ENCODE measurements at places on chromosomes 13 and 19. TPM values are rescaled to one million over a fixed set of nuclear protein-coding genes. Genes with fewer than 3 reads are reported as not detected.
A peak's percentile ranks its signal among the peaks of the same experiment; 100 is the strongest.

DNA sequence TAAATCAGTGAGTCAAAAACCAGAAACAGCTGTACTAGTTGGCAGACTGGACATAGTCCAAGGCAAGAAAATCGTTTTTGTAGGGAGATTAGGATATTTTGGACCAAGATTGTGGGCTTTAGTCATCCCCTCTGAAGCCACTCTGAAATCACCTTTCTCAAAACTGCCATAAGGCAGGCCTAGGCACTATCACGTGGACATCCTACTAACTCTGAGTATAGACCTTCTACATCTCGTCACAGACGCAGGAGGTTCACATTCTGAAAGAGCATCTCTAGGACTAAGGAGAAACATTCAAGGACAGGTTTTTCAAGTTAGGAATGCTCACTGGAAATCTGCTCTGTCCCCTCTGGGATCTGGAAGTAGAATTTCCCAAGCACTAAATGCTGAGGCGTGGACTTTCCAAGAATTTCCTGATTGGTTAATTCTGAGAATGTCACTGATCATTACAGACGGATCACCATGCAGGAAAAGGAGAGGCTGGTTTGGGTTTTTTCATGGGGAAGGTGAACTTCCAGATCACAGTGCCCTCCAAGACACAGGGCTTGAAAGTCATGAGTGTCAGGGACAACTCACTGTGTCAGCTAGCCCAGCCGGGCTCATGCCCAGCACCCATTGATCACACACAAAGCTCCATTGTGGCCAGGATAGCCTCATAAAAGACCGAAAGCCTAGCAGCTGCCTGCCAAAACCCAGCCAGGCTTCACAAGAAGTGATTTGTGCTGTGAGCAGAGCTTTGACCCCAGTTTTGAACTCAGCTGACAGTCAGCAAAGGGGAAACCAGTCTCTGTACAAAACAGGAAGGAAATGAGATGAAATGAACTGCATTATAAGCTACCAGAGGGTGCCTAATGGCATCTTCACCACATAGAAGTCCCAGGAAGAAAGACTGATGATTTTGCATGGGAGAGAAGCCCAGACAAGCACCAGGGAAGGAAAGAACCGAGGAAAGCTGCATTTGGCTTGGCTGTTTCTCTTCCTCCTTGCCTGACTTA, 2.7 kb upstream of the RUBCNL start:
- DNase-seq, result peak; percentile 37

DNA sequence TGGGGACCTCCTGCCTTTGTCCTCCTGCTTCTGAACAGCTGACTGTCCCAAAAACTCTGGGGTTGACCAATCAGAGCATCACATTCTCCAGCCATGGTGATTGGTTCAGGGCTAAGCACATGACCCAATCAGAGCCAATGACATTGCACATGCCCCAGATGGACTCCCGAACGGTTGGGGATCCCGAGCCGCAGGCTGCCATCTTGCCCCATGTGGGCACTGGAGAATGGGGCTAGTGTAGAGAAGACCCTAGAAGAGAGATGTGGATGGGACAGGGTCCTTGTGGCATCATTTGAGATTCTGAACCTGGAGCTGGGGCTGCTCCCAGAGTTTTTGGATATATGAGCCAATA, 31.3 kb upstream of the PEPD start:
- no peak for DNase-seq

DNA sequence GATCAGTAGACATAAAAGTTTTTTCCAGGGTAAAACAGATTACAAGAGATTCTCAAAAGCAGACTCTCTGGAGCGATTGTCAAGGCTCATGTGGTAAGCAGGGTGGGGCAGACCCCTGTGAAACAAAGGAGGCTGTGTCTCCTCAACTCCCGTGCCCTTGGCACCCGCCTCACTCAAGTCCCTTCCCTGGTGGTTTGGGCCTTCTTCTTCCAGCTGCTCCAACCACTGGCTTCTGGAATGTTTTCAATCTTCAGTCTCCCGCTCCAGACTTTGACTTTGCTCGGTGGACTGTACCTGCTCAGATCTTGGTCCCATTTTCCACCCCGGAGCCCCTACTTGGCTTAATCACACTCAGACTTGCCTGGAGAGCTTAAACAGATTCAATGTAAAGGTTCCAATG, 74.8 kb upstream of the STK24 start:
- no peak for DNase-seq

DNA sequence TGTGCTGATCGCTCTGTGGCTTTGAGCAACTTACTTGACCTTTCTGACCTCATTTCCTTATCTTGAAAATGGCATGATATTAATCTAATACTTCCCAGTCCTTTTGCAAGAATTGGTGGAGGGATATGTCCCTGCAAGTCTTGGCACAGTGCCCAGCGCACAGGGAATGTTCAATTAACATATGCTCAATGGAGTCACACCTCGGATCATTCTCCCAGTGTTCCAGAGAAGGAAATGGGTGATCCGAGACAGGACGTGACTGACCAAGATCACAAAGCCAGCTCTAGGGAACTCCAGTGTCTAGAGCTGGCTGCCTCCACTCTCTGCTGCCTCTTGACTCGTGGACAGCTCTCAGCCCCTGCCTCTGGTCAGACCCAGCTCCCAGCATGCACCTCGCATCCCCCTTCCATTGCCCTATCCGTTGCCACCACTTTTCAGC, 3.6 kb downstream of the CDC42EP5 start:
- DNase-seq, result peak; percentile 23

GRCh38 chr13:39603424-39603947, 493 bp upstream of the LHFPL6 start:
- no peak for DNase-seq

DNA sequence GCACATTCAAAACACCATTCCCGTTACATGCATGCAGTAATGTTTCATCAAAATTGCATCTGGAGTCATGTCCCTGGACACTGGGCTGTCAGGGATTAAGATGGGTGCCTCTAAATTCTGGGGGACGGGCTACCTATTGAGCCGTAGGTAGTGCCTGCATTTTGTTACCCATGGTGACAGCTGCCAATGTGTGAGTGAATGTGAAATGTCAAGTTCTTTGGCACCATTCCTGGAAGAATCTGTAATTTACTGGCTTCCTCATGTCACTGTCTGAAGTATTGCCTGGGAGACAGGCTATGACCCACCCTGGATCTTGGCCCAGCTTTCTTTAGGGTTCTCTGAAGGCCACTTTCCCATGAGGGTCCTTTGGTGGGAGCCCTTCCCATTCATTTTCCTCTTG, 266.1 kb downstream of the TSHZ3 start:
- DNase-seq, result no peak

DNA sequence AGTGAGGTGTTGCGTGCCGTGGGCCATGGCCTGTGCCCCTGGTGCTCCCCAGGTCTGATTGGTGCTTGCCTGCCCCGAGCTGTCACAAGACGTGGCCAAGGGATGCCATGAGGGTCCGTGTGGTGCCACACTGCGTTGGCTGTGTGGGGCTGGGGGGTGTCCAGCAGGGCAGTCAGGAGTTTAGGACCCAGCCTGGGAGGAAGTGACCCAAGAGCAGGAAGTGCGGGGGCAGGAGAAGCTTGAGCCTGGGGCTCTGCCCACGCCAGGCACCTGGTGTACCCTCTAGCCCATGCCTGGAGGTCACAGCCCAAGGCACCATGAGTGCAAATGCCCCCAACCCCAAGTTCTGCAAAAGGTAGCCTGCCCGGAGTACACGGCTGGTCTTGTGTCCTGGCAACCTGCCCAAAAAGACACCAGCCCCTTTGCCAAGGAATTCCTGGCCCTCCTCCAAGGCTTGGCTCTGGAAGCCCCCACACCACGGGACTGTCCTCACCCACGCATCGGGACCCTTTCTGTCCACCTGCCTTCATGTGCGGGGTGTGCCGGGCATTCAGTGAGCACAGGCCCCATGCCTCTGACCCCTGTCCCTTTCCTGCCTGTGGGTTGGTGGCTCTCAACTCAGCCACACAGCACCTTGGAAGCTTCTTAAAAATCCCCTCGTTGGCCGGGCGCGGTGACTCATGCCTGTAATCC, 24.9 kb downstream of the MPND start:
- no peak for DNase-seq

DNA sequence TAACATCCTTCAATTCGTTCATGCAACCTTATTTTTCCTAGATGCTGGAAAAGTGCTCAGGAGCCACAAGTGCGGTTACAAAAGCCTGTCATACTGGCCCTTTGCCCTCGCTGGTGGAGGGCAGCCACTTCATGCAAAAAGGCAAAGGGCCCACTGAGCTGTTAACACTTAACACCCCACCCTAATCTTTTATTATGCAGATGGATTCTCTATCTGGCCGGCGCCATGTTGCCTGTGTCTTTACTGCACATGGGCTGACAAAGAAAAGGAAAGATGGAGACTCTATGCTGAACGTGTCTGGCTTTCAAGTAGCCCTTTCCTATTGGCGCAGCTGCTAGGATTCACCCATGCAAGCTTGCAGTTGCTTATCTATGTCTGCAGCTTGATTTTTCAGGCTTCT, 10.8 kb downstream of the OR7D2 start:
- no peak for DNase-seq

- no peak for DNase-seq
These were observed 55.1 kb downstream of the LMO7 start for GRCh38 chr13:75691183-75691582.

- DNase-seq, result no peak
These were observed 56.4 kb upstream of the MIR17HG start for GRCh38 chr13:91291078-91291477.

DNA sequence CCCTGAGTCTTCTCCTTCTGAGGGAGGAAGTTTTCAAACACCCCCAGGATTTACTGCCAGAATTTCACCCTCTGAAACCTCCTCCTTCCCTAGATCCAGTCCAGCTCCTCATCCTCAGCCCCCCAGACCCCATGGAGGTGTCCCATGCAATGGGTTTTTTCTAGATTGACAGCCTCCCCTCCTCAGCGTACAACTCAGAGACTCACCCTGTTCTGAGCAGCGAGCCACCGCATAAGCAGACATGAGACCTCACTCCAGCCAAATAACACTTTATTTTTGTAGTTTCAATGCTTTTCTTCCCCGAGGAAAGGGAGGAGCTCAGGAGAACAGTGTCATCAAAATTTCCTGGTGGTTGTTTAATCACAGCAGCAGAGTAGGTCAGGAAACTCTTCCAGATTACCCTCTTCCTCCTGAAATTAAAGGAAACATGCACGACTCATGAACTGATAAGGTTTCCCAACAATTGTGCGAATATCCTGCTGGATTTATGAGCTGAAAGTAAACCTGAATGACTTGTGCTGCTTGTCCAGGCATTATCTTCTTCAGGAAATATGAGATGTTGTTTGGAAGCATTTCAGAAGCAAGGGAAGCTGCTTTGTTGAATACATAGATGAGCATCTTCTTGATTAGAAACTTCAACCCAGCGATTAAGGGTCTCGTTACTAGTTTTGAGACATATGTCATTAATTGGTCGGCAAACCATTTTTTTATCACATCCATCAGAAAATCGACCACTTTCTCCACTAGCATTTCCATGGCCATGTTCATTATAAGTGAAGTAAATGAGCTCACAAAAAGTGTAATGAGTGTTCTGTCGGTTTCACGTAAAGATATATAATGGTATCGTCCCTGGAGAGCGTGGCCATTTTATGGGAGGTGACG, 36.2 kb downstream of the ERICH4 start:
- peak; percentile 32 for DNase-seq

GRCh38 chr19:19459707-19460251, 54.3 kb downstream of the GATAD2A start:
- DNase-seq, result peak; percentile 28

GRCh38 chr13:30718661-30719524, 16.4 kb upstream of the ALOX5AP start:
- DNase-seq, result no peak

GRCh38 chr13:113454936-113455335, 1.6 kb upstream of the ADPRHL1 start:
- DNase-seq, result no peak

- no peak for DNase-seq
These were observed at the start of gene UNC13A for GRCh38 chr19:17687857-17688784. Gene UNC13A, minus strand, starts transcription at chr19:17688354. Its CDS starts 155 bp downstream, at chr19:17688199.

DNA sequence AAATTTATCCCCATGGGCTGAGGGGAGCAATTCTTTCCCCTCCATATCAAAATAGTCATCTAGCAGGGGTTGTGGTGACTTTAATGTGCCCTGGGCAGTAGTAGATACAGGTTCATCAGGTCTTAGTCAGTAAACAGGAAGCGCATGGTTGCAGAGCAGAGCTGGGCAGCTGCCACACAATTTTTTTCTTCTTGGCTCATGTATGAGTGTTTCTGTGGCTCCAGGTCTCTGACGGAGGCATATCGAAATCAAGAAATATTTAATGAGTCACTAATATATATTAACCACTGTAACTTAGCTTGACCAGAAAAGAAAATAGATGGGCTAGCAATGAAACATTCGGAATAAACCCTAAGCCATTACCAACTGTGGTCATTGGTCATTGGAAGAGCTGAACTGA, 68.4 kb upstream of the UBL3 start:
- DNase-seq, result no peak

GRCh38 chr19:4101496-4101770, 22.5 kb downstream of the MAP2K2 start:
- DNase-seq, result no peak

GRCh38 chr19:16198370-16198651, 600 bp downstream of the AP1M1 start:
- no peak for DNase-seq

GRCh38 chr19:10655457-10656312, 1.5 kb downstream of the ILF3 start:
- no peak for DNase-seq

DNA sequence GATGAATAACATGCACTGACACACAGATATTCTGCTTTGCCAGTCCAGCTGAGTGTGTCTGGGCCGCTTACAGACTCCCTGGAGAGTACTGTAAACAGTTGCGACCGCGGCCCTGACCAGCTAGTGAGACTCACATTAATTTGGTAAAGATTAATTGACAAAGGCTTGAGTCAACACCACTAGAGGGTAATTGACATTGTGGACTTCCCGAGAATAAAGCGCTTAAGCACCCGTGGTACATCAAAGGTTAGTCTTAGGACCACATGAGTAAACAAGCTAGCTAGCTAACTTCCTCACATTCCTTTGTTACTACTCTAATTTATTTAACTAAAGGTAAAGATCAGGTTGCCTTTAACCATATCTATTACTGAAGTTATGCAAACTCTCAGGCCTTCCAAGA, 624.4 kb upstream of the ARGLU1 start:
- no peak for DNase-seq

DNA sequence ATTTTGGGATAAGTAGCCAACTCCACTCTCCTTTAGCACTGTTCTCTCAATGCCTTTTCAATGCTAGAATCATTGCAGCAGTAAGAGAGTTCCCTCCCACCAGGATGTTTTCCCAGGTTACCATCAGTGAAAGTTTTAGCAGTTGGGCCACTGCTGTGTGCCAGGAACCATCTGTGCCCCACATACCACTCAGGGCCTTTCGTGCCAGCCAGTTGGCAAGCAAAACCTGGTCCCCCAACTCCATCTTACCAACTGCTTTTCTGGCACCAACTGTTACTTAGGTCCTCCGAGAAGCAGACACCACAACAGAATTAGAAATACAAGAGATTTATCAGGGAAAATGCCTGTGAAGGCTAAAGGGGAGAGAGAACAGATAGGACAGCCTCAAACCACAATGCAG, 533.4 kb upstream of the NBEA start:
- DNase-seq, result no peak

GPR4 gene
- 0.20 TPM for total RNA-seq

CEACAM16 gene
- not detected for total RNA-seq

C19orf81 gene
- total RNA-seq, result not detected

DCT gene
- total RNA-seq, result 28.3 TPM

CAPN12 gene
- total RNA-seq, result 6.0 TPM

TSHZ3 gene
- total RNA-seq, result 4.8 TPM

SELENOV gene
- not detected for total RNA-seq

KCNRG gene
- 4.5 TPM for total RNA-seq

ZNF497 gene
- total RNA-seq, result 1.6 TPM

COL5A3 gene
- 51.3 TPM for total RNA-seq

TUBA3C gene
- total RNA-seq, result not detected
